ENCODE measurements at places on chromosomes 5 and 9.

DNA sequence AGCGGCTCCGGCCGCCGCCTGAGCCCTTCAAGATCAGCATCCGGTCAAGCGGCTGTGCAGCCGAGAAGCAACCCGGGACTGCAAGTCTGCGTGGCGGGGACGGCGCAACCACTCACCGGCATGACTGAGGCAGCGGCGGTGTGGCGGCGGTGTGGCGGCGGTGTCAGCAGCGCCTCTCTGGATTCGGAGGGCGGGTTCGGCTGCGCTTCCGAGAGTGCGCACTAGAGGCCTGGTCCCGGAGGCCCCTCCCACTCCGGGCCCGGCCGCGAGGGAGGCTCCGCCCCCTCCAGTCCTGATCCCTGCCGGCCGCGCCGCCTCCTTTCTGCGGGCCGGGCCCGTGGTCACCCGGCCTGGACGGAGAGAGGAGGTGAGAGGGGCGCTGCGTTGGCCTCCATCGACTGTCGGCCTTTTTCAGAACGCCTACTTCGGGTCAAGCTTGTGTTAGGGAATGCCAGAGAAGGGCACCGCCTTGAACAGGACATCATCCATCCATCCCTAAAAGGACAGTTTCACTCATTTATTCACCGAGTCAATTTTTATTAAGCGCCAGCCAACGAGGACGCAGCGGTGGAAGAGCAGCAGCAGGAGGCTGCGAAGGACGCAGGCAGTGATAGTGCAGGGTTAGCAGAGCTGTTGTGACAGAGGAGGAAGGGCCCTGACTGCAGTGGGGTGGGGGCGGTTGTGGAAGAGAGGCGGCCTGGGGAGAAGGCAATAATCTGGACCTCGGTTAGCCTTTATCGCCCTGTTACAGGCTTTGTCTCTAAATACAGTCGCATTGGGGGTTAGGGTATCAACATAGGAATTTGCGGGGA is at the start of gene ATOX1:
Gene ATOX1 (minus strand): TSS at position 202 of the 812 bp plus-strand sequence. CDS start 80 bp downstream, at position 122.
- peak; percentile 93 for DNase-seq

GRCh38 chr9:5421163-5421562 is 16.6 kb downstream of the PLGRKT start:
- DNase-seq = no peak

GRCh38 chr5:132774406-132774805 is 2.6 kb downstream of the SEPTIN8 start:
- DNase-seq = no peak

GRCh38 chr5:141369994-141370848 is at the start of gene PCDHGB3:
PCDHGB3 (plus strand) TSS chr5:141370242; CDS start chr5:141370395, 153 bp downstream.
- DNase-seq = peak; percentile 71

DNA sequence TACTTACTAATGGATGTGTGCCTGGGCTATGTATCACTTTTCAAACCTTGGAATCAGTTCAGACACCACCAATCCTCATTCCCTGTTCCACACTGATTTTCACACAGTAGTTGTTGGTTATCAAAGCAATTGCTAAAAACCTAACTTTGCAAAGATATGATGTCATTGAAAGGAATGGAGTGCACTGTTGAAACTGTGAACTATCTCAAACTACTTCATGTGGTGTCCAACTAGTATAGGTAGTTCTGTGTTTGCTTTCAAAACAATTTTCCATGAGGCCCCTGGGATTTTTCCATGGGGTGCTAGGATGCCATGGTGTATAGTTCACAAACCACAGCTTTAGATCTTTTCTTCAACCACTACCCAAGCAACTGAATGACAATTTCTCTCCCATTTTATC is 17.8 kb downstream of the INIP start:
- DNase-seq = no peak

DNA sequence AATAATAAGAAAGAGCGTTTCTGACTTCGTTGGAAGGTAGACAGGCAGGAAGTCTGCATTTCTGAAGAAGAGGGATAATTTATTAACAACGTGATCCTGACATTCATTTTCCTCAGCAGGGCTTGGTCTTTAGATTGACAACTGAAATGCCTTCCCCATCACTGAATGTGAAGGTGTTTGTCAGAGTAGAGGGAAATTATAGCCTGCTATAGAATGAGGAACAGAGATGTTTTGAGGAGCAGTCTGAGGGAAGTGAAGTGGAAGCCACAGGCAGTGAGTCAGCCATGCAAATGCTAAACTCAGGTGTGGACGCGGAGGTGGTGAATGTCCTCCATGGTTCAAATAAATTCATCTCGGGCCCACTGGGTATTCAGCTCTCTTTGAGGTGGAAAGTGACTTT is 30.5 kb downstream of the C7 start:
- DNase-seq = no peak

- no peak for DNase-seq
Observed at GRCh38 chr9:110514897-110515296, 64.6 kb downstream of the SVEP1 start.

- DNase-seq = no peak
Observed at GRCh38 chr5:158462349-158463114, 603.6 kb upstream of the CLINT1 start.

- DNase-seq = no peak
Observed at GRCh38 chr5:66884564-66885243, 288.5 kb downstream of the MAST4 start.

GRCh38 chr9:136407911-136408310 is 2.5 kb downstream of the ENTR1 start:
- no peak for DNase-seq

GRCh38 chr9:87800456-87800855 is 74.5 kb downstream of the CTSL start:
- DNase-seq = no peak

GRCh38 chr9:117744856-117745389 is 40.7 kb downstream of the TLR4 start:
- peak; percentile 15 for DNase-seq

- DNase-seq = no peak
Observed at GRCh38 chr5:135223404-135223803, 175.6 kb downstream of the MACROH2A1 start.

DNA sequence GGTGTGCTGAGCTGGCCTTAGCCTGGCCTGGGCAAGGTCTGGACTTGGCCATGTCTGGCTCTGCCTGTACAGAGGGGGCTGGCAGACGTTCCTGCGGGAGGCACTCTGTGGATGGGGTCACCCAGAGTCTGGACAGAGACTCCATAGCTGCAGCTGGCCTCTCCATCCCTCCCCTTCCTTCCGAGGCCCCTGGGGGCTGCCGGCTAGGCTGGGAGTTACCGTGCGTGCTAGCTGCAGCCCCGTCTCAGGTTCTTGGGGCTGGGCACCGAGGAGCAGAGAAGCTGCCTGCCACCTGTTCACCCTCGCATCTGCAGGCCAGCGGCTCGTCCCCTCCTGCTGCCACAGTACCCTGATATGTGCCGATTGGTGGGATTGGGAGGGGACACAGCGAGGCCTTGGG is 63.4 kb downstream of the RXRA start:
- no peak for DNase-seq

DNA sequence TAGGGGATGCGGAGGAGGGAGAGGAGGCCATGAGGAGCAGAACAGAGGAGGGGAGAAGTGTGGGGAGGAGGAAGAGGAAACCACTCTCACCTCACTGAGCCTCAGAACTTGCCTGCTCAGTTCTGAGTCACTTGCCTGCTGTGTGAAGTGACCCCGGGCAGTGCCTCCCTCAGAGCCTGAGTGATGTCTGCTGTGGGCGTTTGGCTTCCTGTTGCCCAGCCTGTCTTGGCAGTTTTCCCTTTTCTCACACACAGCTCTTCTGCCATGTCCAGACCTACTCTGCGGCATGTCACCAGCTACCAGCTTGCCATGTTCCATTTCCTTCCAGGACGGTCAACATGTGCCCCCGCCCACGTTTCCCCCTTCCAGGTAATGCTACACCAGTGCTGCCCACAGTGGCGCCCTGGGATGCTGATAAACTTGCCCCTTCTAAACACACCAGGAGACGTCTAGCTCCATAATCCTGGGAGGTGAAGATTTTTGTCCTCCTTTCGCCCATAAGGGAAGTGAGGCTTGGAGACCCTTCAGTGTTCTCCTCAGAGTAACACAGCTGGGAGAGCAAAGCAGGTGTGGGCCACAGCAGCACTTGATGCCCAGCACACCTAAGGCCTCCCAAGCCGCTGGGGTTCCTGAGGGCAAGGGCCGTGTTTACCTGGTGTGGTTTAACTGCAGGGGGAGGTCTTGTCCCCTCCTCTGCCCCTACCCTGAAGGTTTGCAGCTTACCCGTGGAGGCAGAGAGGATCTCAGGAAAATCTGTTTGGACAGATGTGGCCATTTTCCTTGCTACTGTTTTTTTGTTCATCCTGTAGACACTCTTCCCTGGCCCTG is 63.8 kb upstream of the RNF130 start:
- DNase-seq = peak; percentile 76

DNA sequence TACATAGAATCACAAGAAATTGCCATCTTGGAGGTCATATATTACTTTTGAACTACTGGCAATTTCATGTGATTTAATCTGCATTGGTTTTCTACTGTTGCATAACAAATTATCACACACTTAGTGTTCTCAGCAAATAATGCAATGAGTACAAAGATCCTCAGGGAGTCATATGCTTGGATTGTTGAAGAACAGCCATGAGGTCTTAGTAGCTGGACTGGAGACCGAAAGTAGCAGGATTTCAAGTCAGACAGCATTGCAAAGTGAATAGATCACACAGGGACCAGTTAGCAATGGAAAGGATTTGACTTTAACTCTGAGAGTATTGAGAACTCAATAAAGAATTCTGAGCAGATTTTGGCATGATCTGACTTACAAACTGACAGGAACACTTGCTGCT is 32.2 kb upstream of the FRMD3 start:
- no peak for DNase-seq

GRCh38 chr5:136810261-136810801 is 445.0 kb upstream of the TRPC7 start:
- peak; percentile 87 for DNase-seq

GRCh38 chr5:52844885-52845284 is 57.2 kb downstream of the ITGA1 start:
- peak; percentile 54 for DNase-seq

GRCh38 chr5:98175474-98175873 is 598.0 kb upstream of the RGMB start:
- DNase-seq = no peak

- DNase-seq = no peak
Observed at GRCh38 chr5:30436691-30437090, 756.8 kb upstream of the CDH6 start.

DNA sequence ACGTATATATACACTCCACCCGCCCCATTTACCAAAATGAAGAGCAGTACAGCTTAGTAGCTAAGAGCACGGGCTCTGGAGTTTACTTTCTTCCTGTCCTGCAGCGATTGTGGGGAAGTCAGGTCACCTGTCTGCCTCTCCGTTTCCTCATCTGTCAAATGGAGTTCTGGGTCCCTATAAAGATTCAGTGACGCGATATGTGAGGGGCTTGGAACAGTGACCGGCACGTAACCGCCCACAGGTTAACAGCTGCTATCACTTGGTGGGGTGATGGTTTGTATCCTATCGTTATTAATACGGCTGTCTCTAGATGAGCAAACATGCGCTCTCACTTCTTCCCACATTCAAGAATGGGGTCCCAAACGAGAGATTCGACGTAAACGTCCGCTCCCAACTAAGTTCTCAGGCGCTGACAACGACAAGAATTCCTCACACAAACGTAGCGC is 426 bp downstream of the FAM114A2 start:
- no peak for DNase-seq

- peak; percentile 67 for DNase-seq
Observed at GRCh38 chr5:111733571-111733970, 23.4 kb downstream of the NREP start.

DNA sequence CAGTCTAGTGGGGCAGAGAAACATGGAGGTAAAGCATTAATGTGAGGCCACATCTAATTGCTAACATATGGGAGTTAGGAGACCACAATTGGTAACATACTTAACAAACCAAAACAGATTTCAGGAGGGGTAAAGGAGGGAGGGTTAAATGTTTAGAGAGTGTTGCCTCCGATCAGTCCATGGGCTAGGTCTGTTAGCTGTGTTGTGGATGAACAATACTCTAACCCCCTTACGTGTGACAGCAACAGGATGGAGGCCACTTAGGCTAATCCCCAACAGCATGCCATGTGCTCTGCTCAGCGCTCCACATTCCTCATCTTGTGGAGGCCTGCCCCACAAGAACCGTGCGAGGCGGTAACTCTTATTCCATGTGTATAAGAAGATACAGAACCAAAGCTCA is 167.0 kb downstream of the CRB2 start:
- DNase-seq = no peak

DNA sequence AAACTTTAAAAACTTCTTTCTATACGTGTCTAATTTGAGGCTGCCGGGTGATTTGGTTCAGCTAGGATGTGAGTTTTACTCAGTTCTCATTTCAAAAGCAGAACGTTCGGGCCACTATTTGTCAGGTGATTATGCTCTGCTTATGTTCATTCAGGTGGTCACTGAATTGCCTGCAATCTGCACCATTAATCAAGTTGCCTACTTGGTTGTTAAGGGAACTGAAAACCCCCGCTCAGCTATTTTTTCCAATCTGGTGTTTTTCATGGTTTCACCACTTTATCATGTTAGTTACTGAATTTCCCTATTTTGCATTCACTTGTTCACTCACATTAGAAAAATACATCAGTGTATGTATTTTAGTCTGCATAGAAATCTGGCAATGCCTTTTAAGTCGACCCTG is 523.0 kb downstream of the CSNK1G3 start:
- no peak for DNase-seq

DNA sequence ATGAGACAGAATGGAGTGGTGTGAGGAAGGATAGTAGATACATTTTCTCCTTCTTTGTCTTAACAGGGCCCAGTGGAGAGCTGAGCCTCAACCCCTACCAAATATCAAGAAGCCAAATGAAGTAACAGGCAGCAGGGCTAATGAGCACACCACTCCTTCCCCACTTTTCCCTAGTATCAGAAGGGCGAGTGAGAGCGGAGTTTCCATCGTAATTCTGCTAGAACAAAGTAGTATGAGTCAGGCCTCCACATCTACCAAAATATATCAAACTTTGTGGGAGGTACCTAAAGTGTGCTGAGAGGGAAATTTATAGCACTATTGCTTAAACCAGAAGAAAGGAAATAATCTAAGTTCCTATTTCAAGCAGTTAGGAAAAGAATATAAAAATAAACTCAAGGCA is 769.0 kb upstream of the RGMB start:
- no peak for DNase-seq

GRCh38 chr5:181181650-181182565 is 23.1 kb downstream of the TRIM7 start:
- peak; percentile 70 for DNase-seq

DNA sequence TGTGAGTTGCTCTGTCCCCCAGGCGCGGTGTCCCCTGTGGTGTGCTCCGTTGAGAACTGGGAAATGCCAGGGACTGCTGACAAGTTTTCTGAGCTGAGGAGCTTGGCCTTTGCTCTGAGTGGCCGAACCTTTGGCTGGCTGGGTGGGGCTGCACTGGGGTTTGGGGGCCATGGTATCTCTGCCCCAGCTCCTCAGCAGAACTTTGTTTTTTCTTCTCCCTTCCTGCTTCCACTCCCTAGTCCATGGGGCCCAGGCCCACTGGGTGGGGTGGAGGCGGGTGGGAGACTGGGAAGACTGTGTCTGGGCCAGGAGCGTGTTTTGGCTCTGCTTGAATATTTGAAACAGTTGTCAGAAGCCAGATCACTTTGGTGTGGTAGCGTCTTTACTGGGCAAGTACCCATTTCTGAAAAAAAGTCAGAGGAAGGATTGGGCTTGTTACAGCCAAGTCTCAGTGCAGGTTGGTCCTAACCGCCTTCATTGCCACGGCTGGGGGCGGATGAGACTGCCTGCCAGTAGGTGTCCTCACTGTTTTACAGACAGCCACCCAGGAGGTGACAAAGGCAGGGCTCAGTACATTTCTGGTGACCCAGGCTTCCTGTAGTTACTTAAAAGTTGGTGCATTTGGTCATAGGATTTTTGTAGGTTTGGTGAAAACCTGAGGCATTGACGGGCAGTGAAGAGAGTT is 92.7 kb downstream of the DAB2IP start:
- DNase-seq = peak; percentile 57

GRCh38 chr5:166324372-166324771 is 1967.1 kb upstream of the WWC1 start:
- DNase-seq = no peak

Measured in EL (cell line).